HFFc6 (cell line): ENCODE measurements at places on chromosomes 1 and 21.

DNA sequence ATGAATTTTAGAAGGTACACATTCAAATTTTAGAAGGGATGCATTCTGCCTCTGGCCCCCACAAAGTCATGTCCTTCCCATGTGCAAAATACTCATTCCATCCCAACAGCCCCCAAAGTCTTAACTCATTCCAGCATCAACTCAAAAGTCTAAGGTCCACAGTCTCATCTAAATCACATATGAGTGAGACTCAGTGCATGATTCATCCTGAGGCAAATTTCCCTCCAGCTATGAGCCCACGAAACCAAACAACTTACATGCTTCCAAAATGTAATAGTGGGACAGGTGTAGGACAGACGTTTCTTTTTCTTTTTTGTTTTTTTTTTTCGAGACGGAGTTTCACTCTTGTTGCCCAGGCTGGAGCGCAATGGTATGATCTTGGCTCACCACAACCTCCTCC is 12.5 kb upstream of the WNT2B start:
- no peak for DNase-seq

DNA sequence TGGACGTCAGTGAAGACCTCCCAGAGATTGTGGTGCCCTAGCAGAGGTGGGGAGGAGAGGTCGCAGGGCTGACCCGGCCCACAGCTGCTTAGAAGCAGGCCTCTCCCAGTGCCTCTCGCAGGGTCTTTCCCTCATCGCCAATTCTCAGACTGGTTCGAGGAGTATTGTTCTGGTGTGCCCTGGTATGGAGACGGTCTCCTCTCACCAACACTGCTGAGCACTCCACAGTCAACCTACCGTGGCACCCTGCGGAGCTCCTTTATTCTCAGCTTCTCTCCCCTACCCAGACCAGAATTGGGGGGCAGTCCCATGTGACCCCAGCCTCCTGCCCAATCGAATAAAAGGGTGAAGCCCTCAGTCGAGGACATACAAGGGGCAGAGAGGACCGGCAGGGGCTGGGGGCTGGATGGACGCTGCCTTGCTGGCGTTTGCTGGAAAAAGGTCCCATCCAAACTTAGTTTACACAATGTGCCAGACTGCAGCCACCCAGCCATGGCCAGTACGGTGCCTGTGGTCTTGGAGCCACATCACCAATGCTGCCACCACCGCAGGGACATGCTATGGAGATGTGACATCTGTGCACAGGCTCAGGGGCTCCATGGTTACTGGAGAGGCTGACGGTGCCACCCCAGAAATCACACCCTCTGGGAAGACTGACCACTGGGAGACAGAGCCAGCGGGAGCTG is 80.8 kb downstream of the STUM start:
- no peak for DNase-seq

- no peak for DNase-seq
Observed at GRCh38 chr1:203346060-203346768, 4.7 kb downstream of the FMOD start.

DNA sequence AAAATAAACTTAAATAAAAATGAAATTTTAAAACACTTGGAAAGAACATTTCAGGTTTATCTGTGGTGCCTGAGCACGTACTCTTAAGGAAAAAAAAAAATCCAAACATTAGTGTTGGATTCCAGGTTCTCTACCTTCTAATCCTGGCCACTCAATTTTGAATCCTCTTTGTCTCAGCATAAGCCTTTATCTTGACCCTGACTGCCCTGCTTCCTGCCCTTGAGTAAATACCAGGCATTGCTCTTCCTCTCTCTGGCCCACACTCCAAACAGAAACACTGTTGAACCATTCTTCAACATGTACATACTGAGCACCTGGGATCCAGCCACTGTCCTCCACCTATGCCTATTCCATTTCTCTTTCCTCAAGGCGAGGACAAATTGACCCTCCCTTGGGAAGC is 11.4 kb upstream of the VANGL1 start:
- DNase-seq: no peak

- DNase-seq: no peak
Observed at GRCh38 chr1:85494904-85495266, 29.9 kb upstream of the DDAH1 start.

DNA sequence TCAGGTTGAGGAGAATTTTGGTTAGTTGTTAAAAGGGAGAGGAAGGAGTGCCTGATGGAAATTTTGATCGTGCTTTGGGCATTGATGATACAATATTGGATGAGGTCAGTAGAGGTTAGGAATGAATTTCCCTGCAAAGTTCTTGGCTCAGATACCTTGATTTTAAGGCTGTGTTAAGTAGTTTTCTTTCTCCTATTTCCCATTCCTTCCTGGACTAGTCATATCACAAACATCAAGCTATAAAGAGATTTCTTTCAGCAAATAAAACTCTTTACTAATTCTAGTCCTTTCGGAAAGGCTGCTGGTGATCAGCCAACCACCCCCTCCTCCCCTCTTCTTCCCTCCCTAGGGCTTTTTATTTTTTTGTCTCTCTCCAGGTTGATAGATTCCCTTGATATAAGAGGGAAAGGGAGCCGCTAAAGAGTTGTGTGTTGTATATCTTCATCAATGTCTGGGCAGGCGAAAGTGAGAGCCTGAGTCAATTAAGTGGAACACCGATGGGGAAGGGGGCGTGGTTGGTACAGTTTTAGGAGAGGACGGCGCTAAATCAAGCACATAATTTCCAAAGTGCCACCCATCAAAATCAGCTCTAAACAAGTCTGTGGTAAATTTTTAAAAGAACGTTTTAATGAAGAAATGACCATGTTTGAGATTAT is 100.1 kb upstream of the PLXNA2 start:
- DNase-seq: no peak

- no peak for DNase-seq
Observed at GRCh38 chr1:203516184-203516583, 22.2 kb downstream of the OPTC start.

DNA sequence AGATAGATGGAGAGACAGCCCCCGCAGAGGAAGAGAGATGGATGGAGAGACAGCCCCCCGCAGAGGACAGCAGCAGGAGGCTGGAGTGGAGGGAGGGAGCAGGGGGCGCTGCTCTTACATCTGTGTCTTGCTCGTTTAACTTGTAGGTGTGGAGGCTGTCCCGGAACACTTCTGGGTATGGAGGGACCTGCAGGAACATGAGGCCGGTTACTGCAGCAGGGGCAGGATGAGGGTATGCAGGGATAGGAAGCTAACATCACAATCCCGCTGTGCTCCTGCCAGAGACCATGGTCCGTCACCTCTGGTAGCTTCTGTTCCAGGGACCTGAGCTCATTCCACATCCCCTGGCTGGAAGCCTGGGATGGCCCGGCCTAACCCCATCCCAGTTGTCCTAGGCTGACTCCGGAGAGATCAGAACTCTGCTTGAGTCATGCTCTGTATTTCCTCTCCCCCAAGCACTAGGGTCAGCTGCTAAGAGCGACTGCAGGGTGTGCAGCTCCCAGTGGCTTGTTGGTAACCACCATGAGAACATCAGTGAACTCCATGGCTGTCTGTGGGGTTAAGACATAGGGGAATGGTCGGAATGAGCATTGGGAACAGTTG is 36.7 kb upstream of the GOLT1A start:
- DNase-seq: no peak

GRCh38 chr1:150346316-150346715 is 17.6 kb upstream of the RPRD2 start:
- DNase-seq: no peak

DNA sequence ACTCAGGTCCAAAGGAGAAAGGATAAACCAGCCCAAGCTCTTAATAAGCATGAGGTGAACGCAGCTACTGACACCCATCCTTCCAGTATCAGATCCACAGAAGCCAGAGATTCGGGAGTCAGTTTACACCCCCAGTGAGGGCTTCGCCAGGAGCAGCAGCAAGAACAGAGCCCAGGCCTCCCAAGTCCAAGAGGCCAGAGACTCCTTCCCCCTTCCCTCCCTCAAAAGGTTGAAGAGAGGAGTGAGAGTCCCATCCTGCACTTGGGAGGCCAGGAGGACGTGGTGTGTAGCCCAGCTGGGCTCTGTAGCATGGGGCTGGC is 72.8 kb downstream of the MRPL37 start:
- DNase-seq: no peak

DNA sequence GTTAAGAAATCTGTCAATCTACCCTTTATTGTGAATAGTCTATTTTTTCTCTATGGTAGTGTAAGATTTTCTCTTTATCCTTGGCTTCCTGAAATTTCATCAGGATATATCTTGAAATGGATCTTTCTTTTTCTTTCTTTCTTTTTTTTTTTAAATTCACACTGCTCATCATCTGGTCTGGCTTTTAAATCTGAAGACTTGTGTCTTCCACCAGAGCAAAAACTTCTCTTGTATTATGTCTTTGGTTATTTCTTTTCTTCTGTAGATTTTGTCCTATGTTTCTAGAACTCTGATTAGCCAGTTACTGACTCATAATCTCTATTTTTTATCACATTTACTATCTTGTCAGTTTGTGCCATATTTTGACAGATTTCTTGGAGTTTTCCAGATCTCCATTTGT is 133.8 kb upstream of the LMO4 start:
- no peak for DNase-seq

DNA sequence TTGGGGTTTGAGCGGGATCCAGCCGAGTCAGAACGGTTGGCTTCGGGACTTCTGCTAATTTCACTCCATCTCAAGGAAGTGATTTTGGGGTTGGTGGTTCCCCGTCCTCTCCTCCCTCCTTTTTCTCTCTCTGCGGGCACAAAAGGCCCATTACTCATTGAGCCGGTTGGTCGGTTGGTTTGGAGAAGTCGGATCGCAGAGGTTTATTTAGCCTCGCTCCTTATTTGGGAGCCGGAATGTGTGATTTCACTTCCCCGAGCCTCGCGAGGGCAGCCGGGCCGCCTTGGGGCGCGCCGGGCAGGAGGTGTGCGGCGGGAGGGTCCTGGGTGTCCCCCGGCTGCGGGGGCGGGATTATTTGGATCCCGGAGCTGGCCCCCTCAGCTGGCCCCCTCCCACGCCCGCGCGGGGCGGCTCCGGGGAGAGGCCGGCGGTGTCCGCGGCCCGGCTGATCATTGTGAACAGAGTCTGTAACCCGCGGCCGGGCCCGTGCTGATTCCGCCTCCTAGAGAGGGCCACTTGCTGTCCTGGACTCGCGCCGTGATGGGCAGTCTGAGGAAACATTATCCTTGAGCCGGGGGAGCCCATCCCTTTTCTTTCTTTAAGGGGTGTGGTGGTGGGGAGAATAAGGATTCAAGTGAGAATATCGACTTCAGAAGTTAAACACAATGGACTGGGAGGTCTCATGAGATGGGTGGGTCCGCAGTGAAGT is 1.2 kb downstream of the MAPKAPK2 start:
- DNase-seq: peak; percentile 80

- DNase-seq: peak; percentile 98
Observed at GRCh38 chr1:147292631-147293251, 50.3 kb downstream of the CHD1L start.

- no peak for DNase-seq
Observed at GRCh38 chr1:5576011-5576672, 416.1 kb downstream of the NPHP4 start.

DNA sequence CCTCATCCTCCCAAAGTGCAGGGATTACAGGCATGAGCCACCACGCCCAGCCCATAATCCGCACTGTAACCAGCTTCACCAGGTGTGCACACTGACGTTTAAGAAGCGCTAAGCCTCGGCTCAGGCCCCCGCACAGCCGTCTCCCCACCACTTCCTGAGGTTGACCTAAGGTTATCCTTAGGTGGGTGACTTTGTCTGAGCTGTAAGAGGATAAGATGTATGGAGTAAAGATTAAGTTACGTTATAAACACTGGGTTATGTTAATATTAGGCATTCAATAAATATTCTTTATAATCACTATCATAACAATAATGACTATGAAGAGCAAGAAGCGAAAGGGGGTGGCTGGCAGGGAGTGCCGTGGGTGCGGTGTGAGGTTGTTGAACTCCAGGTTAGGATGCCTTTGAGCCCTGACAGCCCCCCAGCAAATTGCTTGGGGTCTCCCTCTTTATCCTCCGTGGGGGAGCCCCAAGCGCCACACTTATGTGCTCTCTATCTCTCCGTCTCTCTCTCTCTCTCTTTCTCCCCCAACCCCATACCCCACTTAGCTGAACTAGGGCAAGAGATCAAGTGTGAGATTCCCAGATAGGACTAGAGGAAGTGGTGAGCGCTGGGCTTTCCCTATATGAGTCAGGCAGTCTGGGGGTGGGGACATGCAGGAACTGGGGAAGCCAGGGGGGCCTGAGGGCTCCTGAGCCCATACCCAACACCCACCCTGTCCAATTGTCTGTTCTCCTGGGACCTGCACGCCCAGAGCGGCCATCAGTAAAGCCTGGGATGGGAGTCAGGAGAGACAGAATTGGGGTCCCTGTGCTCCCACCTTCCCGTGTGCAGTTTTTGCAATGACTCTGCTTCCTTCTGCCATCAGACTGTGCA is 7.6 kb downstream of the EFHD2 start:
- DNase-seq: peak; percentile 35

DNA sequence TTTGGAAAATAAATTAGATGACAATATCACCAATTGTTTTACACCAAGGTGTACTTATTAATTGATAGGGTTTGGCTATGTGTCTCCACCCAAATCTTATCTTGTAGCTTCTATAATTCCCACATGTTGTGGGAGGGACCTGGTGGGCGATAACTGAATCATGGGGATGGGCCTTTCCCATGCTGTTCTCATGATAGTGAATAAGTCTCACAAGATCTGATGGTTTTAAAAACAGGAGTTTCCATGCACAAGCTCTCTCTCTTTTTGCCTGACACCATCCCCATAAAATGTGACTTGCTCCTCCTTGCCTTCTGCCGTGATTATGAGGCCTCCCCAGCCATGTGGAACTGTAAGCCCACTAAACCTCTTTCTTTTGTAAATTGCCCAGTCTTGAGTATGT is 131.0 kb upstream of the LMO4 start:
- no peak for DNase-seq

DNA sequence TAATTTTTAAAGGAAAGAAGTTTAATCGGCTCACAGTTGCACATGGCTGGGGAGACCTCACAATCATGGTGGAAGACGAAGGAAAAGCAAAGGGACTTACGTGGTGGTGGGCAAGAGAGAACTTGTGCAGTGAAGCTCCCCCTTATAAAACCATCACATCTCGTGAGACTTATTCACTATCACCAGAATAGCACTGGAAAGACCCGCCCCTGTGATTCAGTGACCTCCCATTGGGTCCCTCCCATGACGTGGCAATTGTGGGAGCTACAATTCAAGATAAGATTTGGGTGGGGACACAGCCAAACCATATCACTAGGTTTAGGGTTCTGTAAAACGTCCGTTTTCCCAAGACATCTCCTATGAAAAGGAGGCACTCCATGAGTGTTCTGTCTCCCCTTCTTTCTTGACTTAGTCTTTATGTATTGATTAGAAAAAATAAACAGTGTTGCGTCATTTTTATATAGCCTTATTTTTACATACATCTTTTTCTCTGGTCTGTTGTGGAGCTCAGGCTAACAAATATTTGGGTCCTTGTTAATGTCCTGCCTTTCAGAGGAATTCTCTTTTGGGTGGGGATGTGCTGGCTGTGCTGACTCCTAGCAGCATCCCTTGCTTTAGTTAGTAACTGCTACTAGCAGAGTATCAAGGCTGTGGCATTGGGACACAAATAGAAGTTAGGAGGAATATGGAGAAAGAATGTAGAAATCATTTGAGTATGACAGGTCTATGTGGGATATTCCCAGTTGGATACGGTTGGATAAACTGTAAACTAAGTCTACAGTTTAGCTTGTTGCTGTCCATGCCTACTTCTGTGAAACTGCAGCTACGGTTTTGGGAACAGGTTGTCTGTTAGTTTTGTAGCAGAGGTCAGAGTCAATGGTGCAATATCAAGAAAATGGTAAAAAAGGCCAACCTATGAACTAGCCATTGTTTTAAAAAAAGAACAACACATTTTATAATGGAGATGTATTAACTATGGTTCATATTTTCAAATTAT is 23.5 kb downstream of the BACH1 start:
- DNase-seq: no peak
